ENCODE measurements at places on chromosomes 2 and 18.

DNA sequence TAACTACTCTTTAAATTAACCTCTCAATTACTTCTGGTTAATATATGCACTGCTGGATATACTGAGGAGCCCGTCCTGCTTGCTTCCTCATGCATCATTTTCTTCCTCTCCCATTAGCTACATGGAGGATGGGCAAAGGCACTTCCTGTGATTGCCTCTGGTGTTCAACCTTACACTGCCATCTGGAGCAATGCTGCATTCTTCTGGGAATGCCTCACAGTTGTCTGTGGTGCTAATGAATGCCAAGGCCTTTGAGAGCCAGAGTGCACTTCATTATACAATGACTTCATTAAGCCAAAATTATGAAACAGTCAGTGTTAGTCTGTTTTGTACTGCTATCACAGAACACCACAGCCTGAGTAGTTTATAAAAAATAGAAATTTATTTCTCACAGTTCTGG lies 134.8 kb upstream of the DOCK10 start:
- peak; percentile 90 for DNase-seq

- DNase-seq: no peak
Measured at GRCh38 chr2:24743924-24744323, 49.3 kb downstream of the PTRHD1 start.

GRCh38 chr2:149579972-149580882 lies 7.3 kb downstream of the MMADHC start:
- DNase-seq: no peak

DNA sequence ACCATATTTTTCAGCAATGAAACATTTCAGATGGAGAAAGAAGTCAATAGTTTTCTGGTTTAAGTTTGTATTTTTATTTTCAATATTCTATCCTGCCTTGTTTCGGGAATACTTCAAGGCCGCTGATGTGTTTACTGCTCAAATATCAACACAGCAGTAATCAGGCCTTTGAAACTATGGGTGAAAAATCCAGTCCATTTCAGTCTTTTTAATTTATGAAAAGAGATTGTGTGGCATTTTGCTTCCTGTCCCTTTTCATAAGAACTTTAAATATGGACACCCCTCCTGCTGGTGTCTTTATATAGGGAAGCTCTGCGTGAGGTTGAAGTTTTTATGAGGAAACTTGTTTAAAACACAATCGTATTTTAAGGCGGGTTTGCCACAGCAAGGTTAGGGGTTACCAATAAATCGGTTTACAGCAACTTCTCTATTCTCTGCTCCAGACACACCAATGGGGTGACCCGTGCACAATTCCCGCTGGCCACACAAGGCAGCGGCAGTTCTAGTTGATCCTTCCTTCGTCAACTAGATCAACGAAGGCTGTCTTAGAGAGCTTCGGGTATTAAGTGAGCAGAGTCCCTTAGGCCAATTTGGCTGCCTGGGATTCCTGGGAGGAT lies 1.2 kb upstream of the TANC1 start:
- no peak for DNase-seq

GRCh38 chr2:9423922-9424272 lies 443 bp downstream of the CPSF3 start:
- DNase-seq: no peak
